ENCODE measurements at places on chromosomes 2 and 18. TPM values are rescaled to one million over a fixed set of nuclear protein-coding genes. Genes with fewer than 3 reads are reported as not detected.

DNA sequence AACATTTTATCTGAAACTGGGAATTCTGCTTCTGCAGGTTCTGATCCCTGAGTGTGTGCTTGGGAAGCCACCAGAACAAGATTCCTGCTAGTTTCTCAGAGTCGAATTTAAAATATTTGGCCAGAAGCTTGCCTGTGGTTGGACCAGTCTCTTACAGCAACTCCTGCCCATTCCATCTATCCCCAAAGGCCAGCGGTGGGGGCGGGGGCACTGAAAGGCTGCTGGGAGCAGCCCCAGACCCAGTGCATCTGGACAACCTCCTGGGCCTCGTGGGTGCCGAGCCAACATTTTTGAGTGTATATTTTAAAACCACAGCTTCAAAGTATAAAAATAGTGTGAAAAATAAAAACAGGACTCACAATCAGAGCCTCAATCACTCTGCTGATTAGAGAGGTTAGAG is 38.6 kb upstream of the ZFP36L2 start:
- H3K36me3 ChIP-seq = peaks cover 5% of the 10 kb centered on the region
- no peak overlapping the region for H3K4me3 ChIP-seq

Gene PSMD14
- total RNA-seq = 70.9 TPM

DNA sequence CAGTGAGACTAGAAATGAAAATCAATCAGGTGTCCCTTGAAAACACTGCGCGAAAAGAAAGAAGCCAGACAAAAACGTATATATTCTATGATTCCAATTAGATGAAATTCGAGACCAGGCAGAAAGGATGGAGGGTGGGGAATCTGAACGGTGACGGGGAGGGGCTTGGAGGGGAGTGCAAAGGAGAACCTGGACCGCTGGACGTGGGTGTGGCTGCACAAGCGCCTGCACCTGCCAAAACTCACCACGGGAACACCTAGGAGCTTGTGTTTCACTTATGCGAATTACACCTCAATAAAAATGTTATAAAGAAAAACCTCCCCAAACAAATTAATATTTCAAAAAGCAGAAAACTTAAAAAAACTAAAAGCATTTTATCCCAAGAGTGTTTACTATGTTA is 21.9 kb downstream of the THAP4 start:
- no peak overlapping the region for H3K4me3 ChIP-seq
- H3K27me3 ChIP-seq = no peaks in the 10 kb centered on the region
- DNase-seq = no peak
- H3K36me3 ChIP-seq = peaks cover 19% of the 10 kb centered on the region
- H3K4me1 ChIP-seq = peaks cover 51% of the 10 kb centered on the region
- H3K27ac ChIP-seq = peak overlapping the region; percentile 3

- peaks cover 3% of the 10 kb centered on the region for H3K36me3 ChIP-seq
- no peak overlapping the region for H3K27ac ChIP-seq
- no peak overlapping the region for H3K4me3 ChIP-seq
- no peak for DNase-seq
- H3K27me3 ChIP-seq = peaks cover 89% of the 10 kb centered on the region
- H3K4me1 ChIP-seq = peaks cover 11% of the 10 kb centered on the region
These were observed 5.8 kb downstream of the SH3RF3 start for GRCh38 chr2:109134741-109135358.

Gene IL36G
- not detected for total RNA-seq

- H3K27ac ChIP-seq = no peak overlapping the region
- DNase-seq = no peak
- no peak overlapping the region for H3K4me3 ChIP-seq
- no peaks in the 10 kb centered on the region for H3K27me3 ChIP-seq
- H3K36me3 ChIP-seq = peaks cover 16% of the 10 kb centered on the region
These were observed 23.2 kb downstream of the IL1B start for GRCh38 chr2:112813280-112813966.

DNA sequence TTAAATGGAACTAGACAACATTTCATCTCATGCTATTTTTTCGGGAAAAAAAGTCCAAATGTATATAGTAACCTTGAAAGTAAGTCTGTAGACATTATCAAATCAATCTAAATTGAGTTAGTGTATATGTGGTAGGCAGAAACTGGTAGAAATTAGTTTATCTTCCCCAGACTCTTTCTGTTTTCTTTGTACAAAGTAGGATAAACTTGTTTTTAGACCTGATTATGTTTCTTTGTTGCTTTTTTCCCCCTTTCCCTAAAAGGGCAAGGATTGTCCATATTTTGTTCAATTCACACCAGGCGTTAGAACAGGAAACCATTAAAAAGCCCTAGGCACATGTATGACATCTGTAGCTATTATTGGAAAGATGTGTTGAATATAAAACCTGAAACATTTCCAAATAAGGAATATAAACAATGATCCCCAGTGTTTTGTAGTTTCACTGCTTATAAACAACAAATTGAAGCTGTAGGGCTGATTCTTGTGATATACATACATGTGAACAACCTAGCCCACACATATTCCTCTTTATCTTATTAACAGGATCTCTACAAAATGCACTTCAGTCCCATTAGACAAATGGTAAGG is 528.3 kb downstream of the PARD3B start:
- peaks cover 8% of the 10 kb centered on the region for H3K36me3 ChIP-seq
- H3K4me1 ChIP-seq = peaks cover 28% of the 10 kb centered on the region
- H3K27me3 ChIP-seq = peaks cover 2% of the 10 kb centered on the region
- H3K27ac ChIP-seq = no peak overlapping the region
- no peak for DNase-seq

- H3K27ac ChIP-seq = no peak overlapping the region
- no peaks in the 10 kb centered on the region for H3K36me3 ChIP-seq
- no peak overlapping the region for H3K4me3 ChIP-seq
- no peaks in the 10 kb centered on the region for H3K27me3 ChIP-seq
These were observed 444.5 kb downstream of the CMPK2 start for GRCh38 chr2:6421138-6421730.

- no peak overlapping the region for H3K27ac ChIP-seq
- H3K4me3 ChIP-seq = no peak overlapping the region
- H3K27me3 ChIP-seq = peaks cover 39% of the 10 kb centered on the region
- peaks cover 21% of the 10 kb centered on the region for H3K4me1 ChIP-seq
- DNase-seq = no peak
These were observed 2.3 kb downstream of the CYRIA start for GRCh38 chr2:16663121-16663905.

Gene AMER3
- total RNA-seq = not detected

DNA sequence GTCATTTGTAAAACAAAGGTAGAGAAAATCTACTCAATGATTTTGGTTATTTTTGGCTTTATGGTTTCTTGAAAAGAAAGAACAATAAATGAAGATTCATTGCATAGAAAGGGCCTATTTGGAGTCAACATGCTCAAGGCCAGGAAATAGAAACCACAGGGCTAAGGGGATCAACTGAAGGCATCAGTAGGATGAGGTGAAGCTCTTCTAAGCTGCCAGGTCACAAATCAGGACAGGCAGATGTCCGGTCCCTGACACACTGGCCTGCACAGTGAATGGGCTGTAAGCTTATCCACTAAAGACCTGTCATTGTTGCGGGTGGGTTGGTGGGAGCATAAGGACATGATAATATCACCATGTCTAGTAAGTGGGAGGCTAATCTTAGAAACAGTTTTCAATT is 31.6 kb upstream of the RNF138 start:
- H3K4me3 ChIP-seq = no peak overlapping the region
- peaks cover 65% of the 10 kb centered on the region for H3K36me3 ChIP-seq
- H3K27ac ChIP-seq = no peak overlapping the region
- peaks cover 40% of the 10 kb centered on the region for H3K4me1 ChIP-seq

DNA sequence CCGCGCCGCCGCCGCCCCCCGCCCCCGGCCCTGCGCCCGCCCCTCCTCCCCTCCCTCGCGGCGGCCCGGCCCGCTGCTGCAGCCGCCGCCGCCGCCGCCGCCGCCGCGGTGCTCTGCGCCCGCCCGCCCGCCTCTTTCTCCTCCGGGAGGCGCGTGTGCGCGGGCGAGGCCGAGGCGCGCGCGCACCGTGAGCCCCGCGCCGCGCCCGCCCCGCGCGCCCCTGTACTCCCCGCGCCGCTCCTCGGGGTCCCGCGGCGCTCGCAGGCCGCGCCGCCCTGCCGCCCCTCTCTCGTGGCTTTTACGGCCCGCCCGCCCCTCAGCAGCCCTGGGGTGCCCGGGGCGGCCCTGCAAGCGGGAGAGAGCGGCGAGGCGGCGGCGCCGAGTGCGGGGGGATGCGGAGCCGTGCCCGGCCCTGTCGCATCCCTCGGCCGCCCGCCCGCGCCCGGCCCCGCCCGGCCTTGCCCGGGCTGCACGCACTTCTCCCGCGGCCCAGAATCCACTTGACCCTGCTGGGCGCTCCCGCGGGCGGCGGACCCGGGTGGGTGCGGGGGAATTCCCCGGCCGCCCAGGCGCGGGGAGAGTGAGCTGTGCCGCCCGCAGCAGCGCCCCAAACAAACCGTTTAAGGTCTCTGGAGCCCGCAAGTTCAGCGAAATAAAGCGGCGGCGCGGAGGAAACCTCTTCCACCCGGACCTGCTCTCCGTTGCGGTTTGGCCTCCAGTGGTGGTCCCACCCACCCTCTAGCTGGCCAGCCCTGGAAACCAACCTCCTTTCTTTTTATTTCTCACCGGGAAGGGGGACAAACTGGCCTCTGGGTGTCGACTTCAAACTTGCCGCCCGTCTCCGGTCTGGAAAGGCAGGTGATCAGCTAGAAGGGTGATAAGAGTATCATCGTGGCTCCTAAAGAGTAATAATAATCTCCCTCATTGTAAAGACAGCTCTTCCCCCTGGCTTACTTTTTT is 37.4 kb downstream of the AFF3 start:
- H3K27ac ChIP-seq = no peak overlapping the region
- DNase-seq = no peak
- peaks cover 30% of the 10 kb centered on the region for H3K27me3 ChIP-seq
- peaks cover 3% of the 10 kb centered on the region for H3K36me3 ChIP-seq
- H3K4me1 ChIP-seq = peaks cover 6% of the 10 kb centered on the region
- H3K4me3 ChIP-seq = peak overlapping the region; percentile 37

DNA sequence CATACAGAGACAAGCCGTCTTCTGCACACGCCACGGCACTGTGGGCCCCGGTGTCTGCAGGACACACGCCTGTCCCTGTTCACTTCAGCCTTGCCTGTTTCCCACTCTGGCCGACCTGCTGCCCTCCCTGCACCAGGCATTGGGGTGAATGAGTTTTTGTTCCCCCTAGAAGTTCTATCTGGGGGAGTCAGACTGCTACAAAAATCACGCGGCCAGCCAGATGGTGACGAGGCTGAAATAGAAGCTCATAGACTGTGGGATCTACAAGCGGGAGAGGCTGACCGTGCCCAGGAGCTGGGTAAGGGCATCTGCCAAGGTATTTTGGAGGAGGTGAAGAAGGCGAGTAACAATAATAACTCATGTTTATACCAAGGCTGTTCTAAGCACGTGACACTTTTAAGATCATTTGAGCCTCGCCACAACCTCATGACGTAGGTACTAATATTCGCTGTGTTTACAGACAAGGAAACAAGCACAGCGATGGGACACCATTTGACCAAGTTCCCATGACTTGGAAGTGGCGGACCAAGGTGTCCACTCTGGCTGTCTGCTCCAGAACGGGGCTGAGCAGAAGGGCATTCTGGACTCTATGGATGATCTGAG is 53.6 kb downstream of the KCNF1 start:
- H3K36me3 ChIP-seq = no peaks in the 10 kb centered on the region
- H3K4me1 ChIP-seq = no peaks in the 10 kb centered on the region
- H3K4me3 ChIP-seq = no peak overlapping the region
- peaks cover 16% of the 10 kb centered on the region for H3K27me3 ChIP-seq
- no peak overlapping the region for H3K27ac ChIP-seq

Gene POU3F3
- total RNA-seq = not detected

GRCh38 chr2:48034295-48034694 is 128.0 kb upstream of the FBXO11 start:
- no peaks in the 10 kb centered on the region for H3K27me3 ChIP-seq
- no peak overlapping the region for H3K27ac ChIP-seq
- H3K4me1 ChIP-seq = peaks cover 3% of the 10 kb centered on the region
- no peaks in the 10 kb centered on the region for H3K36me3 ChIP-seq

- no peak for DNase-seq
- H3K4me1 ChIP-seq = no peaks in the 10 kb centered on the region
- H3K27ac ChIP-seq = no peak overlapping the region
- no peaks in the 10 kb centered on the region for H3K36me3 ChIP-seq
- peaks cover 7% of the 10 kb centered on the region for H3K27me3 ChIP-seq
- no peak overlapping the region for H3K4me3 ChIP-seq
These were observed 153.2 kb upstream of the MSH6 start for GRCh38 chr2:47629501-47630460.

- H3K4me1 ChIP-seq = peaks cover 23% of the 10 kb centered on the region
- no peak overlapping the region for H3K4me3 ChIP-seq
- no peak for DNase-seq
- no peak overlapping the region for H3K27ac ChIP-seq
These were observed 14.4 kb upstream of the RAB17 start for GRCh38 chr2:237604960-237605359.

Gene CPO
- not detected for total RNA-seq

Measured in activated CD4-positive, alpha-beta memory T cell treated with anti-CD3 and anti-CD28 coated beads, Interleukin-2, amount 10 ng/mL, durations not matched to agents 7 days and 5 days (primary cell).